T-cell (primary cell): ENCODE measurements at places on chromosomes 7 and 10.

DNA sequence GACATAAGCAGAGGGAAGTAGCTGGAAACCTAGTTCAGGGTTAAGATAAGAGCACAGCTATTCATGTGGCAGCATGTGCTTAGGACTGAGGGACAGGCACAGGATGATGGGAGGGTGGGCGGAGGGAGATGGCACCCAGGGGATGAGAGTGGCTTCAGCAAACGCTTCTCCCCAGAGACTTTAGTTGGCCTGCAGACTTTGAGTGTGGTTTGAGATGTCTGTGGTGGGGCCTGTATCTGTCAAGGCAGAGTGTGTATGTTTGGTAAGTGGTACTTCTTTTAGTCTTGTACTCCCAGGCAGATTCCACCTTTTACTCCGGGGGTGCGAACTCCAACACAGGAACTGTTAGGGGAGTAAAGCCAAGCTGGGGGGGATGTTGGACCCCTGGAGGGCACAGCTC, 88.9 kb downstream of the WDFY4 start:
- no peak for DNase-seq

DNA sequence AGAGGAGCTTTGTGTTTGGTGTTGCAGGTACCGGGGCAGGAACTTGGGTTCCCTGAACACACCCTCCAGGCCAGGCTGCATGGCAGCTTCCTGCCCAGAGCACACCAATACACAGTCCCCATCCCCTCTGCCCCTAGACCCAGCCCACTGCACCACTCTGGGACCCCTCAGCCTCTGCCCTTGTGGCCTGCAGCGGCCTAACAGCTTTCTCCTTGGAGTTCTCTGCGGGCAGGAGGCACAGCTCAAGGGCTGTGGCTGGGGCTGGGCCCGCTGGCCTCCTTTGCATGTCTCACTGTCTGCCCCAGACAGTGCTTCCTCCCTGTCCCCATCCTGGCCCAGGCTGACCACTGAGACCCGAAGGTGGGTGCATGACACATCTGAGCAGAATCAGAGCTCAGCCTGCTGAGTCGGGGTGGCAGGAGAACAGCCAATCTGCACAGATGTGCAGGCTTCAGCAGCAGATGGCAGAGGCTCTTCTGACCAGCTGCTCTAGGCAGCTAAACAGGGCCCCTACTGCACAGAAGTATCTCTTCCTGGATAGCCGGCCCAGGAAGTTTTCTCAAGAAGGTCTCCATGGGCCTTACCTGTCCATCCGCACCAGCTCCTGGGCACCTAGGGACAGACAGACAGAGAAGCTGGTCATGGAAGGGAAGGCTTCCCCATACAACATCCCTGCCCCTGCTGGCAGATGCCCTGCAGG, 20.8 kb downstream of the VSIR start:
- DNase-seq, result no peak

DNA sequence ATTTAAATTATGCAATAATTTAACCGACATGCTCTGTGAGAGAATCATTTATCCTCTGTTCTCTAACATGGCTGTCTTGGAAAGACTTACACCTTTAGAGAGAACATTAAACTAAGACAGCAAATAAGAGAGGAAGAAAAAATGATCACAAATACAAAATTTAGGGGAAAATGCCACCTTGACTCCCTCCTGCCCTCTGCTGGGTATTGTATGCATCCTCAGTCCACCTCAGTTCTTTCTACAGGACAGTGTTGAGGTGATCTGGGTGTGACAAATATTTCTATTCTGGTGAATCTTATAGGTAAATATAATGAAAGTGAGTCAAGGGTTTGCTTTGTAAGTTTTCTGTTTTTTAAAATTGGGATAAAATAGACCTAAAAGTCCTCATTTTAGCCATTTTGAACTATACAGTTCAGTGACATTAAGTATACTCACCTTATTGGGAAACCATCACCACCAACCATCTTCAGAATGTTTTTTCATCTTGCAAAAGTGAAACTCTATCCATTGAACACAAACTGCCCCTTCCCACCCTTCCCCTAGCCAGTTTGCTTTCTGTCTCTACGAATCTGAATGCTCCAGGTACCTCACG, 61.5 kb upstream of the ELMO1 start:
- peak; percentile 23 for DNase-seq

GRCh38 chr10:88032566-88032965, 169.1 kb downstream of the PTEN start:
- DNase-seq, result no peak

DNA sequence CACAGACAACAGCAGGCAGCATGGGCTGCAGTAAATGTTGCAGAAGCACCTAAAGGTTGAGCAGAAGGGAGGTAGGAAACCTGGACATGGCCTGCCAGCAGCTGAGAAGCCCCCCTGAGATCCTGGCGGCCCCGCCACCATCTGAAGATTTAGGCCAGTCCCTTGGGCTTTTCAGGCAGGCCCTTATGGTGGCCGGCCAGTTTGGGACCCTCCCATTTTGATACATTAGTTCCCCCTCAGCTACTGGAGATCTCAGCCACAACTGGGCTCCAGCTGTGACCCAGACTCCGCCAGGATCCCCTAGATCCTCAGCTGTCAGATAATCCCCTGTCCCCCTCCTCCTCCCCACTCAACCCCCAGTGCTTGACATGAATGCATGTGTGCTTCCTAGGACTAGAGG, 34.4 kb downstream of the ZNF783 start:
- DNase-seq, result no peak

- no peak for DNase-seq
These were observed 237.3 kb upstream of the ZMIZ1 start for GRCh38 chr10:78831461-78831860.

DNA sequence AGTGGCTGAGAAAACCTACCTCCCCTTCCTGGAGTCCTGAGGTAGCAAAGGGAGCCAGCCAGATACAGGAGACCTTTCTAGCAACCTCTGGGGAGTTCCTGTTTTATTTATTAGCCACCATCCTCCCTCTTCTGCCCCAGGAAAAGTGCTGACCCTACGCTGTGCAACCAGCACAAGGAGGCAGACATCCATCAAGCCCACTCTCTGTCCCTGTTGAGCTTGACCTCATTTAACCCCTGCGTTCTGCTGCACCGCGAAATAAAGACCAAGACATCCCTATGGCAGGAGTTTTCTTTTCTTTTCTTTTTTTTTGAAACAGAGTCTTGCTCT, 25.3 kb upstream of the ANKRD2 start:
- no peak for DNase-seq

DNA sequence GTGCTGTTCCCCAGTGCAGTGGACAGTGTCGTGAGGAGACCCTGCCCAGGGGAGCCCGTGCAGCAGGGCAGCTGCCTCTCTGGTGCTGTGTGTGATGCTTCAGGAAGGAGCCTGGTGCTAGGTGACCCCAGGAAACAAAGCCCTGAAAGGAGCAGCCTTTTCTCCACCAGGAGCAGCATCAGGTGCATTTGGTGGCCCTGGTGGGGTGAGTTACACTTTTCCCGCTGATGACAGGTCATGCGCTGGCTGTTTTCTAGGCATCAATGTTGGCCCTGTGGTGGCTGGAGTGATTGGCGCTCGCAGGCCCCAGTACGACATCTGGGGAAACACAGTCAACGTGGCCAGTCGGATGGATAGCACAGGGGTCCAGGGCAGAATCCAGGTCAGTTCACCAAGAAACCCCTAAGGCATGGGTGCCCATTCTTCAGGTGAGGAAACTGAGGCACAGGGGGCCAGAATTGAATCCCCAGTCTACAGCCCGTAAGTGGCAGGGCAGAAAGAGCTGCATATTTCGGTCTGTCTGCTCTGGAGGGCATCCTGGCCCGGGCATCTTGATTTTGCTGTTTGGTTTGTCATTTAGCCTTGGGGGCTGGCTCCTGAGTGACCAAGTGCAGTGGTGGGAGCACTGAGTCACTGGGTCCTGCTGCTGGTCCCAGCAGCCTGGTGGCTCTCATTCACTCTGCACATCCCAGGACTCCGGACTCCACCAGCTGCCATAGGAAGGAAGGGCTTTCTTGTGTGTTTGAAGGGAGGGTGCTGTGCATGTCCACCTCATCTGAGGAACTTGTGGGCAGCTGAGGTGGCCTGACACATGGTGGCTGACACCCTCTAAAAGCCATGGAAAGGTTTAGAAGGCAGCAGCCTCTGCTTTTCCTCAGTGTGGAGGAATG, 136.3 kb downstream of the ADCY1 start:
- no peak for DNase-seq

- no peak for DNase-seq
These were observed 96.4 kb downstream of the CTNNA3 start for GRCh38 chr10:67599597-67599996.

DNA sequence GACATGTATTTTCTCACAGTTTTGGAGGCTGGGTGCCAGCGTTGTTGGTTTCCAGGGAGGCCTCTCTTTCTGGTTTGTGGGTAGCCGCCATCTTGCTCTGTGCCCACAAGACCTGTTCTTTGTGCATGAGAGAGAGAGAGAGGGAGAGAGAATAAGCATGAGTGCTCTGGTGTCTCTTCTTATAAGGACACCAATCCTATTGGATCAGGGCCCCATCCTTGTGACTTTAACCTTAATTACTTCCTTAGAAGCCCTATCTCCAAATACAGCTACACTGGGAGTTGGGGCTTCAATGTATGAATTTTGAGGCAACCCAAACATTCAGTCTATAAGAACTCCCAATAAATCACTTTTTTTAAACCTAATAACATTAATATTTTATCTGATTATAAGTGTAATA, 114.6 kb downstream of the PARP12 start:
- DNase-seq, result no peak

- DNase-seq, result no peak
These were observed 9.0 kb downstream of the ORC5 start for GRCh38 chr7:104198673-104199278.

DNA sequence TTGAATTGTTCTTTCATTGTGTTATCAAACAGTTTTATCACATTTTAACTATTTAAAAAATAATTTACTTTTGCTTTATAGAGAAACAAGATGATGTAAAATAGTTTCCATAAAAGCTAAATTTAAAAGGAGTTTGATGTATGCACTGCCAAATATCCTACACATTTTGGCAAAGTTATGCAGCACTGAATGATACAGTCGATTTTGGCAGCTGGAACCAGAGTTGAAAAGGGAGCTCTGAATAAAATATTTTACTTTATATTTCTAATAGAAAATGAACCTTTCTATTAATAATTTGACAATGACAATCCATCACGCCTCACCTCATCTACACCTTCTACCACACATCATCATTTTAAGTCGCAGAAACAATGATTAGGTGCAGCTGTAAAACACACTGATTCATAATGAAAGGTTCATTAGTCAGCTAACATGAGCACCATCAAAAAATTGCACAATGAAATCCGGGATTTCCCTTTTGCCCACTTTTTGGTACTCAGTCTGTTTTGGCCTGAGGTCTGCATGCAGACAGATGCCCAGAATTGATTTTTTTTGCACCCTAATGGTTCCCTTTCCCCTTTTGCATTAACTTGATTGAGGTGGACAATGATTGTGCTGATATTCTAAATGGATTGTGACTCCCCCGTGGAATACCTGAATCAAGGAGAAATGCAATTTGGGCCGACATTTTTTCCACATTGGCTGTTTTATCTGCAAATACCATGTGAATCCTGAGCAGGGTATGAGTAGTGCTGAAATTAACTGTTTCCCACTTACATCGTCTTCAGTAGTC, 105.8 kb downstream of the THSD7A start:
- DNase-seq, result no peak

GRCh38 chr7:40474790-40475680, 340.2 kb downstream of the SUGCT start:
- DNase-seq, result no peak

DNA sequence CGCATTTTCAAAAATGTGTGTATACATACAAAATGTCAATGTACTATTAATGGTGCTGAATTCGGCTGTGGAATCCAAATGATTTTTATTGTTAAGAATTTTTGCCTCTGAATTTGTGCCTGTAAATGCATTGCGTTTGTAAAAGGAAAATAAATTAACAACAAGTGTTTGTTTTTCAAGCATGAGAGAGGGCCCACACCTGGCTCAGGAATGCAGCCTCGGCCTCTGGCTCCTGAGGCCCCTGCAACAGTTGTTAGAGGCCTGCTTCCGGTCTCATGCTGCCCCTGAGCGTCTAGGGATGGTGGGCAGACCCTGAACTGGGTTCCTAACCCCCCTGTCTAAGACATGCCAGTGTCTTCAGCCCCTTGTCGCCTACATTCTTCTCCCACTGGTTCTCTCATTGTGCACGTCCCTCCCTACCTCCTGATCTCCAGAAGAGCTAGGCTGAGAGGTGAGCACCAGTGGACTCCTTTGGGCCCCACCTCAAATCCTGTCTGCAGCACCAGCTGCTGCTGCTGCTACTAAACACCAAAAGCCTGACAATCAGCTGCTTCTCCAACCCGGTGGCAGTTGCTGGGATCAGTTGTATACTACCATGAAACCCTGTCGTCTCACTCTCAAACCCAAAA, 1.9 kb upstream of the BTBD16 start:
- DNase-seq, result no peak

- no peak for DNase-seq
These were observed 182.0 kb downstream of the REEP3 start for GRCh38 chr10:63703113-63703670.

GRCh38 chr7:128361411-128362379, at the start of gene PRRT4:
Gene PRRT4, minus strand, starts transcription at chr7:128361690.
- peak; percentile 59 for DNase-seq

DNA sequence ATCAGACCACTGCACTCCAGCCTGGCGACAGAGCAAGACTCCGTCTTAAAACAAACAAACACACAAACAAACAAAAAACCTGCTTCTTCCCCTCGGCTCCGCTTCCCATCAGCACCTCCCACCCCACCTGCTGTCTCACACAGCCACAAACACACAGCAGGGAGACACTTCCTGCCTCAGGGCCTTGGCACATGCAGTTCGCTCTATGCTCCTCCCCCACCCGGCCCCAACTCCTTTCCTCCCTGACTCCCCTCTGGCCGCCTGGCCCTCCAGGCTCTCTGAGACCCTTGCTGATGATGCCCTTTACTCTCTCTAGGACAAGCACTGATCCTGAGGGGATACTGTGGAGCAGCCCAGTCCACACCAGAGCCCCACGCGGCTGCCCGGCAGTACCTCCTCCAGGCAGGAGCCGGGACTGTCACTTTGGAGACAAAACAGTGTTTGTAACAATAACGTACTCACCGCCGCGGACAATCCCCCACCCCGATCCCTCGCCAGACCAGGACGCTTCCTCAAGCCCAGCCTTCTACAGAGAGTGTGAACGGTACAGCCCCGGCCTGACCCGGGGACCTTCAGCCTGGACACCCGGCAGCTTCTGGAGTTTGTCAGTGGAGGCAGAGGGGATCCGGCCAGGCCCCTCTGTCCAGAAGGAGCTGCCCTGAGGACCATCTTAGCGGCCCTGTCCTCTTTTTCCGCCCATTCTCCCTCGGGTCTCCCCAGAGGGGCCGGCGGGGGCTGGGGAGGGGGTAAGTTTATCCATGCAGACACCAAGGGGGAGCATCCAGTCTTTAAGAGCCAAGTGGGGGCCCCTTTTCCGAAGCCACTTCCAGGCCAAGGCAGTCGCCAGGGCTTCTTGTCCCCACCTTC, 50.0 kb upstream of the GTF2IRD1 start:
- DNase-seq, result no peak

GRCh38 chr7:66921396-66921917, 432 bp downstream of the TMEM248 start:
- no peak for DNase-seq

GRCh38 chr7:45721686-45722598, 147.8 kb downstream of the ADCY1 start:
- DNase-seq, result no peak
